Activated naive CD8-positive, alpha-beta T cell treated with anti-CD3 and anti-CD28 coated beads for 36 hours (primary cell): ENCODE measurements at places on chromosomes 16 and 17.

DNA sequence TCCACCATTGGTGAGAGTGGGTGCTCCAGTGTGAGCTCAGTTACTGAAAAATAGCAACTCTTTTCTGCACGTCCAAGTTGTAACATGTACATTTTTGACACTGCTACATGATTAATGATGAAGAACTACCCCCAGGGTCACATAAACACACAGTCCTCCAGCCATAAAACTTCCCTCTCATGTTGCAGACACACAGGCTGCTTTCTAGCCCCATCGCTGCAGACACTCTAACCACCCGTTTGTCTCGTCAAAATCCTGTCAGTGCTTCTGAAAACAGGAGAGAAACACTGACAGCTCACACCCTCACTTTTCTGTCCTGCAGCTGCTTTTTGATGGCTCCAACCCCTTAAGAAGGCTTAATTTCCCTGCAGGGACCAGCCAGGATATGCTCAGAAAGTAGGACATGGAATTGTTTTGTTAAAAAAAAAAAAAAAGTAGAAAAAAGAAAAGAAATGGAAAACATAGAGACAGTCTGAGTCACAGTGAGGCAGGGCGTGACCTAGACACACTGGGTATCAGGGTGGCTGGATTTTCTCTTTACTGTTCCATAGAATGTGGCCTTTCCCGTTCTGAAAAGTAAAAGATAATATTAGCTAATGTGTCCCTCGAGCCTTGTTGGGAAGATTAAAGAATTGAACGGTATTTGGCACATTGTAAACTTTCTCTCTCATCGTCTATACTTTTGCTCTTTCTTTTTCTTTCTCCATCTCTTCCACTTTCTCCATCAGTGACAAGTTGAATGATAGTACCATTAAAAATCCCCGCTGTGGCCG is 20.7 kb upstream of the CCL5 start:
- DNase-seq: no peak

GRCh38 chr17:57046749-57047148 is 38.3 kb upstream of the AKAP1 start:
- DNase-seq: no peak

- DNase-seq: peak; percentile 64
Observed at GRCh38 chr16:88430524-88431446, 22.3 kb upstream of the ZFPM1 start.

DNA sequence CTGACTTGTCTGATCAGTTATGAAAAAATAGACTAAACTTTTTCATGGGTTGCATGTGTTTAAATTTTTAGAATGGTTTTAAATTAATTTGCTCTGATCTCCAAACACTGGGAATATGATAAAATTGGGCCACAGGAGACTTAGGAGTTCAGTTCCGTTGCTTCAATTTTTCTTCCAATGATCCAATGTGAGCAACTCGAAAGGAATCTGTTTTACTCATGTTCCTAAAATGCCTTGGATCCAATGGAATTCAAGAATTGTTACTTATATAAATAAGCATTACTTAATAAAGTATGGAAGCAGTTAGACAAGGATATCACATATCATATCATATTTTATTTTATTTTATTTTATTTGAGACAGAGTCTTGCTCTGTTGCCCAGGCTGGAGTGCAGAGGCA is 56.0 kb upstream of the NACA2 start:
- no peak for DNase-seq

- no peak for DNase-seq
Observed at GRCh38 chr17:21380659-21381058, 4.5 kb downstream of the KCNJ12 start.

GRCh38 chr17:33487187-33487879 is 194.2 kb upstream of the ASIC2 start:
- DNase-seq: no peak

- DNase-seq: no peak
Observed at GRCh38 chr16:15613676-15614075, 29.3 kb downstream of the MARF1 start.

DNA sequence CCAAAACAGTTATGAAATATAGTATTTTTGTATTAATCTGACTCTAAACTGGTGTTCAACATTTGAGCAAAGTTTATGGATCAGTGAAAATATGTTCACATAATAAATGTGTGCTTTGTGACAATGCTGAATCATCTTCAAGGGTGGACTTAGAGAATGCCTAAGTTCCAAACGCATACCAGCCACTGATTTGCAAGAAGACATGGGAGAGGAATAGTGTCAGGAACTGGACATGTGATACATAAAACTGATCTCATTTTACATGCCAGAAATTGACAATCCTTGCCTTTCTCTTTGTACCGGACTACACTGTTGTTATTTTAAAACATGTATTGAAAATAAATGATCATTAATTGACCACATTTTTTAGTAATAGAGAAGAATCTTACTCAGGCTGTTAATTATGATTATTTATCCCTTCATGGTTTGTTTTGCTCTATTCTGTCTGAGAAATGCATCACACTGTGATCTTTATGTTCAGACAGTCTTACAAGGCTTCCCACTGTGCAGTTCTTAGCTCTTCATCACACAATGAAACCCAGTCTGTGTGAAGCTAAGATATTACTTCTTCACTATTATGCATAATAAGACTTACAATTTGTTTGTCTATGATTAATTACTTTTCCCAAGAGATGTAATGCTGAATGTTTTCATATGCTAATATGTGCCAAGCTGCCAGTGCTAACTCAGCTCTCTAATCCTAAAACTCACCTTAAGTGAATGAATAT is 1180.6 kb upstream of the CDH8 start:
- DNase-seq: no peak
